ENCODE measurements at places on chromosomes 13 and 19.

DNA sequence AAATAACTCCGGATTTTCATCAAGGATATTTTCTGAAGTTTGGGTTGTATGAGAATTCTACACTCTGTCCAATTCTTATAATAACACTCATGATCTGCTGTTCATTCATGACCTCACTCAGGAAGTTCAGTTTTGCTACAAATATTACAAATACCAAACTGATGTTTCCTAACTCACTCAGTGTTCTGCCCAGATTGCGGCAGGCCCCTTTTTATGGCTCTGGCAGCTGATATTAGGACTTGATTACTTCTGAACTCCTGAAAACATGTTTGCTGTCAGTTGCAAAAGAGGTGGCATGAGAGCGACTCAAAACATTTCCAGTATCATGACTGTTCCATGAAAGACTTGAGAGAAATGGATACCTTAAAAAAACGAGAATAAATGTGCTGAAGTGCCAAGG is 188.0 kb downstream of the RGCC start:
- no peak for DNase-seq

DNA sequence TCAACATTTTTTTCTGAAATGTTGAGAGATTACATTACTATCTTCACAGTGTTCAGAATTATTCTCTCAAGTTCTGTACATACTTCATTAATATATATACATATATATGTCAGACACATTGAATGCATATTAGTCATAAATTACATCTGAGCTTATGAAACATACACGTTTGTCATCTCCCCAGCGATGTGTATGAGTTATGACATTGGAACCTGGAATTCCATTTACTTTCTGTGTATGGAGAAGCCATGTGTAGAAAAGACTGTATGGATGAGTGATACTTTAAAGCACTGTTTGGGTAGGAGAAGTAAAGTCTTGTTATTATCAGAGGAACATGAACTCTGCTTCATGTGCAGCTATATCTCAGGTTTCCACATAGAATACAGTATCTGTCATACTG is 167.2 kb downstream of the FGF14 start:
- DNase-seq: no peak

DNA sequence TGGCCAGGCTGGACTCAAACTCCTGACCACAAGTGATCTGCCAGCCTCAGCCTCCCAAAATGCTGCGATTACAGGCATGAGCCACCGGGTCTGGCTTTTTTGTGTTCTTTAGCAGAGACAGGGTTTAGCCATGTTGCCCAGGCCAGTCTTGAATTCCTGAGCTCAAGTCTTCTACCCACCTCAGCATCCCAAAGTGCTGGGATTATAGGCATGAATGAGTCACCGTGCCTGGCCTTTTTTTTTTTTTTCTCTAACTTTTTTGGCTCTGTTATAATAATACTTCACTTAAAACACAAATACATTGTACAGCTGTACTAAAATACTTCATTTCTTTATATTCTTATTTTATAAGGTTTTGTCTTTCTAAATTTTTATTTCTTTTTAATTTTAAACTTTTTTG is 599.5 kb upstream of the PCDH9 start:
- no peak for DNase-seq

GRCh38 chr19:35986664-35987570 is 8.1 kb upstream of the SDHAF1 start:
- no peak for DNase-seq

DNA sequence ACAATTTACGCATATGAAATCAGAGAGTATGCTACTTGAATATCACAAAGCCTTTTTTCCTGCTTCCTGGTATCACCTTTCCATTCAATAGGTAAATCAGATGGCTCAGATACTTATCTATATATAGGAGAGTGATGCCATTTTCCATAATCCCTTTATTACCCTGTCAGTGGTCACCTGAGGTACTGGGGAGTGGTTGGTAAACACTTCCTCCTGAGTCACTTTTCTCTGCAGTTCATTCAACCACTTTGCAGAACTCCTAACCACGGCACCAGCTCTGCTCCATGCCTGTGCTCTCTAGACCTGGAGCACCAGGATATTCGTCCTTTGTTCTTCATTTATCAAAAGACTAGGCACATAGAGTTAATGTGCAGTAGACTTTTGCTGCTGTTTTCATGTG is 748.5 kb upstream of the KLHL1 start:
- no peak for DNase-seq

DNA sequence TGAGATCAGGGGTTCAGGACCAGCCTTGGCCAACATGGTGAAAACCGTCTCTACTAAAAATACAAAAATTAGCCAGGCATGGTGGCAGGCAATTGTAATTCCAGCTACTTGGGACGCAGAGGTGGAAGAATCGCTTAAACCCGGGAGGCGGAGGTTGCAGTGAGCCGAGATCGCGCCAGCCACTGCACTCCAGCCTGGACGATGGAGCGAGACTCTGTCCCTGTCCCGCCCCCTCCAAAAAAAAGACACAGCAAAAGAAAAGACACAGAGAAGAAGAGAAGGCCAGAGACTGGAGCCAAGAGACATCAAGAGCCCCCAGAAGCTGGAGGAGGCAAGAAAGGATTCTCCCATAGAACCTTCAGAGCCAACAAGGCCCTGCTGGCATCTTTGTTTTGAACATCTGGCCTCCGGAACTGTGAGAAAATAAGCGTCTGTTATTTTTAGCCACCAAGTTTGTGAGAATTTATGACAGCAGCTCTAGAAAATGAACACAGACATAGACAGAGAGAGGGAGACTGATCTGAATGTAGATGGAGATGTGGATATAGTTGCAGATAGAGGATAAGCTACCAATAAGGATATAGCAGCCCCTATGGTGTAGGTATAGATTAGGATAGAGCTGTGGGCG is 25.7 kb upstream of the PNMA8B start:
- DNase-seq: no peak

DNA sequence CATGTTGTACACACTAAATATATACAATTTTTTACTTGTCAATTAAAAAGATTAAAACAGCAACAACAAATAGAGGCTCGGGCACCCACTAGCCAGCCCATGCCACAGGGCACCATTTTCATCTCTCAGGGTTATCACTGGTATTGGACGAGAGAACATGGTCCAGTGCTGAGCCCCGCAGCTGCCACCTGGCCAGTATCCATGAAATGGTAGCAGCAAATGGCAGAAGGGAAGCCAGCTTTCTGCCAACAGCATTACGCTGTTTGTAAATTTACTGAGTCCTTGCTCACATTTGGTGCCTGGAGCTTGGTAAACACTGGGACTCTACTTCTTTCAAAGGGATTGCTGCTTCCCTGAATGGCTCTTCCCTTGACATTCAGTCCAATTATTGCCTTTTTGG is 87.9 kb upstream of the WASF3 start:
- no peak for DNase-seq

- DNase-seq: no peak
Observed at GRCh38 chr13:41700790-41701310, 243.5 kb downstream of the RGCC start.

DNA sequence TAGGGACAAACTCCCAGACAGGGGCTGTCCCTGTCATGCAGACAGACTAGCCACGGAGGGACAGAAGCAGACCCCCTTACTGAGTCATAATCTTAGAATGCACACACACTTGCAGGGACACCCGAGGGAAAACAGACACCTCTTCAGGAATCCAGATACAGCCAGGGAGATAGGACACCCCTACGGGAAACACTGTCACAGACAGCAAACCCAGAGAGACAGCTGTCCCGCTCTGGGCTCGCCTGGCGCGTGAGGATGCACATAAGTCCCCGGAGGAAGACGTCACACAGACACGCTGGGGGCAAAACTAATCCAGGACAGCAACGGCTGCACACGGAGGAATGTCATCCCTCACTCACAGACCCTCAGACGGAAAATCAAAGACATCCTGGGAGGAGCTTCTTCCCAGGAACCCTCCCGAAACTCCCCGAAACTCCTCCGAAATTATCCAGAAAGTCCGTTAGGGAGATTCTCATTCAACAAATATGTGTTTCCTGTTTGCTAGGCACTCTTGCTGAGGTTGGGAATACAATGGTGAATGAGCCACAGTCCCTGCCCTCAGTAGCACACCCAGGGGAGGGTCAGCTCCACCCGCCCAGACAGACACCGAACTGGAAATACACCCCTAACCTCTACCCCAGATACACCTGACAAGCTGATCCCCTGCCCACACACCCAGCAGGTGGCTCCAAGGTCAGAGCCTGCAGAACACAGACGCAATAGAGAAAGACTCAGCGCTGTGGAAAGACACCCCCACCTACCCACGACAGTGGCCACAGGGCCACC is 15.2 kb upstream of the TOMM40 start:
- no peak for DNase-seq

GRCh38 chr13:106038752-106039151 is 496.7 kb downstream of the EFNB2 start:
- DNase-seq: no peak

DNA sequence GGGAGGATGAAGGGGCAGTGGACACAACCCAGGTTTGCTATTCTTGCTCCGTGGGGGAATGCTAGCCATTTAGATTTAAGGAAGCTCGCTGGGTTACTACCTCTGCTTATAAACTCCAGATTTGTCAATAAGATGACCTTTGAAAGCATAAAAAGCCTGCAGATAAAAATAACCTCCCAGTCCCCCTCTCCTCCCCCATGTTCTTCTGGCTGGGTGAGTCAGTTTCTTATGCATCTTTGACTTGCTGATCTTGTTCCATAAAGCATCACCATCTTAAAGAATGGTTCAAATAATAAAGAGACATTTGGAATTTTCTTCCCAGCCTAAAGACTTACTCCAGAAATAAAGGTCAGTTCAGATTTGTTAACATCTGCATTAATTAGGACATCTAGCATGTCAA is 118.3 kb upstream of the RNF113B start:
- no peak for DNase-seq

DNA sequence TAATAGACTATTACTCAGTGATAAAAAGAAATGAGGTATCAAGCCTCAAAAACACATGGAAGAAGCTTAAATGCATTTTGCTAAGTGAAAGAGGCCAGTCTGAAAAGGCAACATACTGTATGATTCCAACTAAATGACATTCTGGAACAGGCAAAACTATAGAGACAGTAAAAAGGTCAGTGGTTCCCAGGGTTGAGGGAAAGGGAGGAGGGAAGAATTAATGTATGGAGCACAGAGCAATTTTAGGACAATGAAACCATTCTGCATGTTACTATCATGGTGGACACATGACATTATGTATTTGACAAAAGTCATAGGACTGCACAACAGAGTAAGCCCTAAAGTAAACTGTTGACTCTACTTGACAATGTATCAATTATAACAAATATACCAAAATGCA is 5.7 kb upstream of the SERPINE3 start:
- DNase-seq: no peak

GRCh38 chr19:34662919-34663318 is 14.0 kb downstream of the SCGB2B2 start:
- no peak for DNase-seq

DNA sequence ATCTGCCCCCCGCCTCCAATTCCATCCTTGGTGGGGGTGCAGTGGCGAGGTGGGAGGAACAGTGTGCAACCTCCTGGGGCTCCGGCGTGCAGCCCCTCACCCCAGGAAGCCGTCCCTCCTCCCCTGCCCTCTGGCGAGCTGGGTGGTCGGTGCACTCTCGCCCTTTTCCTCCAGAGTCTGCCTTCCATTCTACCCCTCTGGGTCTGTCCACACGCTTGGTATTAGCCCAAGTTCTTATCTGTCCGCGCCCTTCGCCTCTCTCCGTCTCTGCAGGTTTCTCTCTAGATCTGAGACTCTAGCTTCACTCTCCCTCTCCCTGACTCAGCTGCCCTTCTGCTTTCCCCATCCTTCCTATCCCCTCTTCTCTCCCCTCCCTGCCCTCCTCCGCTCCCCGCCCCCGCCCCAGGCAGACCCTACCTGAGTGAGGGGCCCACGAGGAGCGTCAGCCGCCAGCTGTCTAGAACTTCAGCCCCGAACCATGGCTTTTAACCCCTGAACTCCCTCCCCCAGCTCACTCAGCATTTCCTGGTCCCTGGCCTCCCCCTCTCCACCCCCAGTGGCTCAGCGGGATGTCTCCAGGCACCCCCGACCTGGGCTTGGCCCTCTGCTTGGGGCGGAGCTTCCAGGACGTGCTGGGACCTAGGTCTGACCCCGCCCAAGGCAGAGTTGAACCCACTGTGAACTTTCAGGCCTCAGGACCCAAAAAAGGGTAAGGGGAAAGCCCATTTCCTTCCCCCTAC is 499 bp upstream of the KLK13 start:
- no peak for DNase-seq

DNA sequence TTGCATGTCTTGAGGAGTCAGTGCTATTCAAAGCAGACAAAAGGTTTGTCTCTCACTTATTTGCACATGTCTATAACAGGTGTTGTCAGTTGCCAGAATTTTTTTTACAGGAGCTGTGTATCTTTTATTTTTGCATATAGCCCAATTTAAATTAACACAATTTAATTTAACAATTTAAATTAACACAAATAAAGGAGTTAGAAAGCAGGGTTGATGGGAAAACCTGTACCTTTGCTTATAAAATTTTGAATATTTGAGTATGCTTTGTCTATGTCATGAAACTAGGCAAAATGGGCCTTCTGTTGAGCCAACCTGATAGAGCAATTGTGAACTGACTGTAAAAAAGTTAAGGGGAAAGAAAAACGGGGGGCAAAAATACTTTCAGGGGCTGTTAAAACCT is 78.0 kb downstream of the MAP4K1 start:
- no peak for DNase-seq

DNA sequence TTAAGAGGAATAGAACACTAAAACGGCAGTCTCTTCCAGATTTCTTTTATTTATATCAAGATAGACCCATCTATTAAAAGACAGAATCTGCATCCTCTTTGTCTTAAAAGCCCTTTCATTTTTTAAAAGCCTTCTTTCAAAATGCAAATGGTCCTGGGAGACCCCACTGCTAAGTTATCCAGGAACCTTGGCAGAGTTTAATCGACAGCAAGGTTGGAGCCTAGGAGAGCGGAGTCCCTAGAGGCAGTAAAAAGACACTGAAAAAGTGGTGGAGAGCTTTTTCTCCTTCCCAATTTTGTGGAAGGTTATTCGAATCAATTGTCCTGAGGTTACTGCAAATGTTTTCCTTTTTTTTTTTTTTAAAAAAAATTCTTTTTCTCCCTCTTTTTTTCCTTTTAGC is 294.7 kb downstream of the NALCN start:
- DNase-seq: no peak

- DNase-seq: no peak
Observed at GRCh38 chr19:43560687-43561086, 14.6 kb downstream of the XRCC1 start.

DNA sequence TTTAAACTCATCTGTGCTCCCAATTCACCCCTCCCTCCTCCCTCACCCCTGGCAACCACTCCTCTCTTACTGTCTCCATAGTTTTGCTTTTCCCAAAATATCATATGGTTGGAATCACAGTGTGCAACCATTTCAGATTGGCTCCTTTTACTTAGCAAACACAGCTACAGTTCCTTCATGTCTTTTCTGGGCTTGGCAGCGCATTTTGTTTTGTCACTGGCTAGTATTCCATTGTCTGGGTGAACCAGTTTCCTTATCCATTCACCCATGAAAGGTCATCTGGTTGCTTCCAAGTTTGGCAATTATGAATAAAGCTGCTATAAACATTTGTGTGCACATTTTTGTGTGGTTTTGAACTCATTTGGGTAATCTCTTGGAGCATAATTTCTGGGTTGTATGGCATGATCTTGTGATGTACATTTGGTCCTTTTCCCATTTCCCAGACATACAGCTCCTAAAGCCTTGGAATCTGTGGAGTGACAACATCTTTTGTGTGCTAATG is 23.9 kb upstream of the GAS6 start:
- DNase-seq: no peak

GRCh38 chr13:31267126-31267784 is 67.5 kb downstream of the B3GLCT start:
- no peak for DNase-seq
